Activated CD8-positive, alpha-beta memory T cell treated with anti-CD3 and anti-CD28 coated beads, Interleukin-2, amount 10 ng/mL, durations not matched to agents 7 days and 5 days (primary cell): ENCODE measurements at places on chromosomes 5 and 9. TPM values are rescaled to one million over a fixed set of nuclear protein-coding genes. Genes with fewer than 3 reads are reported as not detected.

DNA sequence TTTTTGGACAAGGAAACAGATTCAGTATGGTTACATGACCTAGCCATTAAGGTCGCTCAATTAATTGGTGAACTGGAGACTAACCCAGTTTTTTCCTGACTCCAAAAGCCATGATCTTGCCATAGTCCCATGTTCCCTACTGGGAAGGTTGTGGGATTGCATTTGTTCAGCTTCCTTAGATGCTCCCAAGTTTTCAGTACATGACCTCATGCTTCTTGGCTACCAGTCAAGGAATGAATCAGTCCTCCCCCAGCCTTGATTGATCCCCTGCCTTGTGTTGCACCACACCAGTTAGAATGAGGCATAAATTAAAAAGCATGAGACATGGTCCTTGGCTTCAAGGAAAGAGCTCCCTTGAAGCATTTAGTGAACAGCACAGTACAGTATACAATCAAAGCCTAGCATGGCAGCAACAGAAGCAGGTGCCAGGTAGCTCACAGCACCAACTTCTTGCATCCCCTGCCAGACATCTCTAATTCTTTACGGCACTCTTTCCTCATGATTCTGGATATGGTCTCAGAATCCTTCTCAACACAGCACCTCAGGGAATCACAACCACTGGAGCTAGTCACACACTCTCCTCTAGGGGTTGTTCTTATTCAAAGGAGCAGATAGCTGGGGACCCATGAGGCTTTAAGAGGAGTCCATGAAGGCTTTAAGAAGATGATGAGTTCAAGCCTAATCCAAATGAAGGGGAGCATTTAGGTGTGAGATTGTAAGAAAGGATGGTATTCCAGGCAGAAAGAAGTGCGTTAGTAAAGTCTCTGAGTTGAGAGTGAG is 295.5 kb upstream of the CLINT1 start:
- H3K36me3 ChIP-seq: no peaks in the 10 kb centered on the region
- no peak overlapping the region for H3K27ac ChIP-seq
- DNase-seq: no peak
- H3K27me3 ChIP-seq: no peaks in the 10 kb centered on the region
- no peaks in the 10 kb centered on the region for H3K4me1 ChIP-seq
- no peak overlapping the region for H3K4me3 ChIP-seq

Gene IL4
- total RNA-seq: 2.5 TPM

Gene C8G
- total RNA-seq: 1.7 TPM

- peaks cover 10% of the 10 kb centered on the region for H3K4me1 ChIP-seq
- H3K4me3 ChIP-seq: peak within 1 kb of the TSS; percentile 79
- H3K27me3 ChIP-seq: peaks cover 11% of the 10 kb centered on the region
- no peaks in the 10 kb centered on the region for H3K36me3 ChIP-seq
- H3K27ac ChIP-seq: peak within 1 kb of the TSS; percentile 70
Measured at GRCh38 chr5:34838785-34839714, at the start of gene TTC23L. TTC23L (plus strand) TSS chr5:34839164; CDS start chr5:34840672, 1,508 bp downstream.

DNA sequence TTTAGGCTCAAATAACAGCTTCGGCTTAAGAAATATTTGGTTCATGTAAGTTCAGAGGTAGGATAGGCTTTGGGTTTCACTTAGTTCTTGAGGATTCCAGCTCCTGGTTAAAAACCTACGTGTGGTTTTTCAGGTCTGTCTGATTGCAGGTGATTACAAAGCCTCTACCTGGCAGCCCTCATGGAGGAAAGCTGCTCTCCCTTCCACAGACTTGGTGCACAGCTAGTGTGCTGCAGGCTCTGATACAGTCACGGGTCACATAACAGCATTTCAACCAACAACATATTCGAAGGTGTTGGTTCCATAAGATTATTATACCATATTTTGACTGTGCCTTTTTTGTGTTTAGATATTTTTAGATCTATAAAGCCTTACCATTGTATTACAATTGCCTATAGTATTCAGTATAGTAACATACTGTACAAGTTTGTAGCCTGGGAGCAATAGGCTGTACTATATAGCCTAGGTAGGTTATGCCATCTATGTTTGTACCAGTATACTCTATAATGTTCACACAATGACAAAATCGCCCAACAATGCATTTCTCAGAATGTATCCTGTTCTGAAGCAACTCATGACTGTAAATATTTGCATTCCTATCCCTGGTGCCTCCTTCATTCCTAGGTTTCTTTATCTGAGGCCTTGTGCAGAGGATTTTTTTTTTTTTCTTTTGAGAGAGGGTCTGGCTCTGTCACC is 8.0 kb upstream of the DCP2 start:
- peak overlapping the region; percentile 18 for H3K27ac ChIP-seq
- H3K4me1 ChIP-seq: peaks cover 35% of the 10 kb centered on the region
- DNase-seq: no peak
- no peaks in the 10 kb centered on the region for H3K36me3 ChIP-seq

GRCh38 chr9:93180938-93181337 is 3.0 kb upstream of the WNK2 start:
- H3K36me3 ChIP-seq: no peaks in the 10 kb centered on the region
- no peak for DNase-seq
- no peak overlapping the region for H3K4me3 ChIP-seq
- H3K4me1 ChIP-seq: peaks cover 4% of the 10 kb centered on the region
- H3K27ac ChIP-seq: no peak overlapping the region
- peaks cover 45% of the 10 kb centered on the region for H3K27me3 ChIP-seq

Gene MELK
- 80.4 TPM for total RNA-seq

GRCh38 chr9:133476036-133476931 is 2.6 kb downstream of the SLC2A6 start:
- no peak for DNase-seq
- no peaks in the 10 kb centered on the region for H3K36me3 ChIP-seq
- no peaks in the 10 kb centered on the region for H3K27me3 ChIP-seq
- H3K4me1 ChIP-seq: peaks cover 17% of the 10 kb centered on the region

Gene PCDHA9
- total RNA-seq: not detected

Gene PCDHA1
- not detected for total RNA-seq

- no peak overlapping the region for H3K4me3 ChIP-seq
- no peaks in the 10 kb centered on the region for H3K4me1 ChIP-seq
- no peak for DNase-seq
- H3K36me3 ChIP-seq: no peaks in the 10 kb centered on the region
Measured at GRCh38 chr5:92455011-92455410, 1071.9 kb upstream of the ARRDC3 start.

Gene PCDHGA5
- total RNA-seq: 0.12 TPM

DNA sequence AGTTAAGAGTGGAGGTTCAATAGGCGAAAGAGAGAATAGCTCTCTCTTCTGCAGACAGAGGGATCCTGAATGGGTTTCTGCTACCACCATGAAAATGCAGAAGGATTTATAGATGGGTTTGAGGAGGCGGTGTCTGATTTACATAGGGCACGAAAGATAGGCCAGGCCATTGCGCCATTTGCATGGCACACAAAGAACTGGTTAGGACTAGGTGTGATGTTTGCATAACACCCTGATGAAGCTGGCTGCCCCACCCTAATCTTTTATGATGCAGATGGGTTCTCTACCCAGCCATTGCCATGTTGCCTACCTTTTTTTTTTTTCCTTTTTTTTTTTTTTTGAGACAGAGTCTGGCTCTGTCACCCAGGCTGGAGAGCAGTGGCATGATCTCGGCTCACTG is 51.4 kb upstream of the PDZD2 start:
- H3K4me1 ChIP-seq: no peaks in the 10 kb centered on the region
- no peak overlapping the region for H3K4me3 ChIP-seq
- H3K36me3 ChIP-seq: no peaks in the 10 kb centered on the region
- no peak for DNase-seq
- no peak overlapping the region for H3K27ac ChIP-seq

- no peak overlapping the region for H3K4me3 ChIP-seq
- no peaks in the 10 kb centered on the region for H3K36me3 ChIP-seq
- H3K27me3 ChIP-seq: peaks cover 22% of the 10 kb centered on the region
- no peak for DNase-seq
- no peak overlapping the region for H3K27ac ChIP-seq
Measured at GRCh38 chr9:36760667-36761420, 188.1 kb downstream of the MELK start.

Gene SV2C
- 0.20 TPM for total RNA-seq

DNA sequence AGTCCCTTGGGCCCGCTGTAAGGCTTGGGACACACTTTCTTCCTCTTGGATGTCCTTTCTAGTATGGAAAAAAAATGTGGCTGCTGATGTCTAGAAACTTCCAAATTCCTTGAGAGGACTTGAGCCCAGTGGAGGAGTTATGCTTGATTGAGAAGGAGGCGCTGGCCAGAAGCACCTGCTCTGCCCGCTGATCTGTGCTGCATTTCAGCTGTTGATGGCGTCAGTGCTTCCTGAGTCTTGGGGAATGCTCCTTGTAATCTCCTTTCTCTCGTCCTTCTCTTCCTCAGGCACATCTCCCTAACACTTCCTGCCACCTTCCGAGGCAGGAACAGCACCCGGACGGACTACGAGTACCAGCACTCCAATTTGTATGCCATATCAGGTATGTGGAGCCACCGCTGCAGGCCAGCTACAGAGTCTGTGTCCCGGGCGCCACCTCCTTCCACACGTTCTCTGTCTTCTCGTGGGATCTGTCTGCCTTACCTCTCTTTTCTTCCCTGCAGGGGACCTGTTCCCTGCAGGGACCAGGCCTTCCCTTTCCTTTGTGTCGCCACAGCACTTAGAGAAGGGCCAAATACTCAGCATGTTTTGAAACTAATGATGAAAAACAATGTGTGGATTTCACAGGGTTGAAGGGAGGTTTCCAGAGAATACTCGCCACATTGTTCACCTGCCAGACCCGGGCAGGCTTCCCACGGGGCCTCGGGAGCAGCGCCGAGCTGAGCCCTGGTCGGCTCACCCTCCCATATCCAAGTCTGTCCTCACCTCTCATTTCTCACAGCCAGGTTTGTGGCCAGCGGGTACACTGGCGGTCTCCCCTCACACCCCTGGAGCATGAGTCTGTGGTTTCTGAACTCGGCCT is 95.2 kb downstream of the MVB12B start:
- H3K4me1 ChIP-seq: peaks cover 23% of the 10 kb centered on the region
- H3K36me3 ChIP-seq: peaks cover 28% of the 10 kb centered on the region
- DNase-seq: no peak
- no peak overlapping the region for H3K27ac ChIP-seq
- no peak overlapping the region for H3K4me3 ChIP-seq
- H3K27me3 ChIP-seq: no peaks in the 10 kb centered on the region

DNA sequence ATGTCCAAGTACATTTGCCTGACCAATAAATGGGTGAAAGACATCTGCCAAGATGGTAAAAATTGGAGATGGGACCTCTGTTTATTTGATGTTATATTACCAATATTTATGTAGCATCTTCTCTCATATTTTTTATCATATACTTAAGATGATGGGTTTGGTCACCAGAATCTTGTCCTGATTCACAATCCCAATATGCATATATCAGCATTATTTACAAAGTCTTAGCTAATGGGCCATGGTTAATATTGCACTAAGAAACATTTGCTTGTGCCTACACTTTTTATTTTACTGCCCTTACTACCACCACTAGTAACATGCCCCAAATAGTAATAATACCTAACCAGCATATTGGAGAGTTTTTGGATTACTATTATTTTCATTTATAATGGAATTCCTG is 116.7 kb downstream of the CHSY3 start:
- no peak overlapping the region for H3K4me3 ChIP-seq
- H3K36me3 ChIP-seq: no peaks in the 10 kb centered on the region
- H3K27me3 ChIP-seq: no peaks in the 10 kb centered on the region
- no peaks in the 10 kb centered on the region for H3K4me1 ChIP-seq
- no peak for DNase-seq
- H3K27ac ChIP-seq: no peak overlapping the region

Gene CAVIN4
- total RNA-seq: 0.33 TPM

DNA sequence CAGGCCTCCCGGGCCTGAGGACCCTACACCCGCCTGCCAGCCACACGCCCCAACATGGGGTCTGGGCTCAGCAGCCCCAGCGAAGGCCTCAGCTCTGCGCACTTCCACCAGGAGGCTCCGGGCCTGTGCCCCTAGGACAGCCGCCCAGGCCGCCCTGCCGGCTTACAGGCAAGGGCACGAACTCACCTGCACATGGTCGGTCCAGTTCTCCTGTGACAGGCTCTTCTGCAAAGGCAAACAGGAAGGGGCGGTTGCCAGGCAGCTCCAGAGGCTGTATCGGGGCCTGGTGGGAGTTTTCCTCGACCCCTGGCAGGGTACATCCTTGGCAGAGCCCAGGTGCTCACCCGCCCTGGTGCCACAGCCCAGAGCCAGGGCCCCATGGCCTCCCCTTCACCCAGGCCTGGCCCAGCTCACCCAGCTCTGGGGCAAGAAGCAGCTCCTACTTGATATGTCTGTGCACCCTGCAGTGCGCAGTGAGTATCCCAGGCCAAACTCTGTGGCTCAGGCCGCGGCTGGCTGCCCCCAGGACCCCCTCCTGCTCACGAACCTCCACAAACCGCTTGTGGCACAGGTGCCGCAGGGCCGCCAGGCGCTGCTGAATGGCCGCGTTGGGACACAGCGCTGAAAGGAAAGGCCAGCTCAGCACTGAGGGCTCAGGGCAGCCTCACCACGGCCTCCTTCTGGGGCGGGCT is 52.2 kb upstream of the NRARP start:
- no peak for DNase-seq
- no peak overlapping the region for H3K27ac ChIP-seq
- H3K27me3 ChIP-seq: no peaks in the 10 kb centered on the region
- no peak overlapping the region for H3K4me3 ChIP-seq
- no peaks in the 10 kb centered on the region for H3K4me1 ChIP-seq

DNA sequence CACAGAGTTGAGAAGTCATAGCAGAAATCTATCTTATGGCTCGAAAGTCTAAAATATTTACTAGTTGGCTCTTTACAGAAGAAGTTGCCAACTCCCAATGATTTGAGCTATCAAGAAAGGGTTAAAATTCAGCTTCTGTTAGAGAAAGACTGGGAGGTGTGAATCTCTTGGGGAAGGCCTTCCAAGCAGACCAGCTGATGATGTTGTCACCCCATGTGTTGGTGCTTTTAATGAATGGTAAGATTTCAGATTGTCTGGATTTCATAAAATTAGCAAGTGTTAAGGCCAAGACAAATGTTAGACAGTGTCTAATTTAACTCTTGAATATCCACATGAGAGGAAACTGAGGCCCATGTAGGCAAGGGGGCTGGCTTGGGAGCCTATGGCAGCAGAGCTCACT is 63.9 kb downstream of the PPARGC1B start:
- H3K4me3 ChIP-seq: no peak overlapping the region
- no peak for DNase-seq
- no peak overlapping the region for H3K27ac ChIP-seq
- H3K36me3 ChIP-seq: no peaks in the 10 kb centered on the region
- no peaks in the 10 kb centered on the region for H3K4me1 ChIP-seq

Gene MYOT
- total RNA-seq: not detected
